ENCODE measurements at places on chromosomes 4 and X.

DNA sequence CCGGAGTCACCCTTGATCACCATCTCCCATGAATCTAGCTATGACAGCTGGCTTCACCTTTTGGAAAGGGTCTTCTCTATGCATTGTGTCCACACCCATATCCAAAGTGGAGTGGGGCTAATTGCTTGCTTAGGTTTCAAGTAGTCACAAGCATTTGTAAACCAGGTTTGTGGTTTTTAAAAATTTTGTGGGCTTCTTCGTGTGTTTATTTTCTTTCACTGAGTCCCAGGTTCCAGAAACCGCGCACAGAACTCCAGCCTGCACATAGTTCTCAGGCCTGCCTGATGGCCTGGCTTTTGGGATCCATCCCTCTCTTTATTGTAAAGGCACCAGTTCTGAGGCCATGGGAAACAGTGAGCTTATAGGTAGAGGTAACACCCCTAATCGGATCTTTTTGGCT lies 70.2 kb upstream of the TLR3 start:
- no peak for DNase-seq

DNA sequence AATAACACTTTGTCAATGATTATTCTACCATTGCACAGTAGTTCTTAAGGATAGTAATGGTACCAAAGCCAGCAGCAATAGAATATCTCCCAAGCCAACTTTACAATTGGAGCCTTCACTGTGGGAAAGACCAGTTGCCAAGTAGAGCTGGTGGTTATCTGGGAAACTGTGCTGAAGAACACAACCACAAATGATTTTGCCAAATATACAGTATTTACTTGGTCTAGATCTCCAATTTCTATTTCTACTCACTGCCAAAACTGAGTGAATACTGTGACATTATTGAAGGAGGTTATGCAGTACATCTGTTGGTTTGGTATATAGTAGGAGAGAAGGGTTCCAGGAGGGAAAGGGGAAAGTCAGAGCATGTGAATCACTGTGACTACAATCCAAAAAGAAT lies 3.8 kb downstream of the TET2 start:
- no peak for DNase-seq

DNA sequence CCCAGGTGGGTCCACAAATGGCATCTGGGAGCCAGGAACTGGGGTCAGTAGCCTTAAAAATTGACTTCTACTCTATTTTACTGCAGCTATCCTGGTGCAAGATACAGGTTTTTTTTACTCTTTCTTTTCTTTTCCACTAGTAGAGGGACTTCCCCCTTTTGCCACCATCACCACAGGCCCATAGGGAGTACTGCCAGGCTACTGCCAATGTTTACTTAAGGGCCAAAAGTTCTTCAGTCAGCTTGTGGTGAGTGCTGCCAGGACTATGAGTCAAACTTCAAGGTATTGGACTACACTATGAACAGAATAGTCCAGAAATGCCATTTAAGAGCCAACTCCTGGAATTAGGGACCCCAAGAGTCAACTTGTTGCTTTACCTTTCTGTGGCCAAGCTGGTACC lies 94.7 kb downstream of the EDA2R start:
- DNase-seq, result no peak

DNA sequence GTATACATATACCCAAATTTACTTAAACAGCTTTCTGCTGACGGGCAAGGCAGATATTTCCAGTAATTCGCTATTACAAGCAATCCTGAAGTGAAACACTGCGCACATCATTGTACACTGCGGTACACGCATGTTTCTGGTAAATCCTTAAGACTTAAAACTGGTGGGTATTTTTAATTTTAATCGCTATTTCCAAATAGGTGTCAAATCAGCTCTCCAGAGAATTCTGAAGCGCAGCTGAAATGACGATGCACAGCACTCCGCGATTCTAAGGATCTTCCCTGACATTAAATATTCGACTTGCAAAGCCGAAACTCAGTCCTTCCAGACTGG lies 361 bp downstream of the TMEM128 start:
- DNase-seq, result no peak

- no peak for DNase-seq
These were observed 99.5 kb upstream of the USP38 start for GRCh38 chr4:143085224-143085623.

GRCh38 chr4:176927664-176928063 lies 134.9 kb upstream of the VEGFC start:
- no peak for DNase-seq

DNA sequence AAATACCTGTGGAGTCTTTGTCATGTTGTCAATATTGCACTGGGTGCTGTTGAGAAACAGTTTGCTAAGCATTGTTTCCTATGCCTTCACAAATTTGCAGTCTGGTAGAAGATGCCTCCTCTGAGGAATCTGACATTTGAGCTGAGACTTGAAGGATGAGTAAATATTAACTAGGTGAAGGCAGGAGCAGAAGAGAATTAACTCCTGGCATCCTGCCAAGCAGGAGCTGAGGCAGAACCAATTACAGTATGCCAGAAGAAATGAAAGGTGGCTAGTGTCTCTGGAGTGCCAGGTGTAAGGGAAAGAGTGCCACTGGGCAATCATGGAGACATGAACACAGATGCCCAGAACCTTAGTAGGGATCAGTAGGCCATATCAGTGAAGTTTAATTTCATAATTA lies 1778.2 kb upstream of the PCDH10 start:
- DNase-seq, result no peak

DNA sequence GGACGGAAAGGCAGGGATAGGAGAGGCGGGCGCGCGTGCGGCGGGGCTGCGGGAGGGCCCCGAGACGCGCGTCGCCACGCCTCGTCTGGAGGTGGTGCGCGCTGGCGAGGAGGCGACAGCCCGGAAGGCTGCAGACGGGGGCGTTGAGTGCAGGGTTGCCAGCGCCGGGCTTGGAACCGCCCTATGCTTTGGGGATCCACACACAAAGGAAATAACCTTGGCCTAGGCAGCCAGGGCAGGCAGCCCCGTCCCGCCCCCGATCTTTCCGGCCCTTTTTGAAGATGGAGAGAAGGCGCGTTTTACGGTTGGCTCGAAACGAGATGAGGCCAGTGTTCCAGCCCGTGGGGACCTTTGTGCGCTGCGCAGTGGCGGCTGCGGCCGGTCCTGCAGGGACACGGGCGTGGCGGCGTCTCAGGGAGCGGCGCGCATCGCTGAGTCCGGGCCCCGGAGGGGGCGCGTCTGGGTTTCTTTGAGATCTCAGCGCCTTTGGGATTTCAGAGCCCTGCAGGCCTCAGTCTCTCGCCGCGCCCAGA lies 50.8 kb upstream of the TRIM2 start:
- DNase-seq, result no peak

- no peak for DNase-seq
These were observed 1.7 kb downstream of the SH3D19 start for GRCh38 chr4:151323667-151324066.

Measured in thoracic aorta (tissue), 2 donors.